ENCODE measurements at places on chromosomes 4 and X.

DNA sequence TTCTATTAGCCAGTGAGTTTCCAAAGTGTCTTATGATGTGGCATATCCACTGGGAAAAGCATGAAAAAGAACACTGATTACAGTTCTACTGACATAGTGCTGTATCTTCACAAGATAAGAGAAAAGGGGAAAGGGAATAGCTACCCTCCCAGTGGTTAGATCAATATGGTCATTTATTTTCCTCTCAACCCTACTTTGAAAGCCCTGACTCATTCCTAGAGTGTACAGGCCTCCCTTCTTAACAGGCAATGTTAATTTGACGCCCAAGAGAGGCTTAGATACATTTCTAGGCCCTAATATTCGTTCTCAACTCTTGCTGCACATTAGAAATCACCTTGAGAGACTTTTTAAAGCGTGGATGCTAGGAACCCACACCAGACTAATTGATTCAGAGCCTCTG, 20.4 kb upstream of the BRS3 start:
- no peak for DNase-seq

- no peak for DNase-seq
Measured at GRCh38 chr4:155568641-155569220, 97.9 kb upstream of the GUCY1A1 start.

GRCh38 chrX:25012433-25012735, 3.4 kb downstream of the ARX start:
- no peak for DNase-seq

DNA sequence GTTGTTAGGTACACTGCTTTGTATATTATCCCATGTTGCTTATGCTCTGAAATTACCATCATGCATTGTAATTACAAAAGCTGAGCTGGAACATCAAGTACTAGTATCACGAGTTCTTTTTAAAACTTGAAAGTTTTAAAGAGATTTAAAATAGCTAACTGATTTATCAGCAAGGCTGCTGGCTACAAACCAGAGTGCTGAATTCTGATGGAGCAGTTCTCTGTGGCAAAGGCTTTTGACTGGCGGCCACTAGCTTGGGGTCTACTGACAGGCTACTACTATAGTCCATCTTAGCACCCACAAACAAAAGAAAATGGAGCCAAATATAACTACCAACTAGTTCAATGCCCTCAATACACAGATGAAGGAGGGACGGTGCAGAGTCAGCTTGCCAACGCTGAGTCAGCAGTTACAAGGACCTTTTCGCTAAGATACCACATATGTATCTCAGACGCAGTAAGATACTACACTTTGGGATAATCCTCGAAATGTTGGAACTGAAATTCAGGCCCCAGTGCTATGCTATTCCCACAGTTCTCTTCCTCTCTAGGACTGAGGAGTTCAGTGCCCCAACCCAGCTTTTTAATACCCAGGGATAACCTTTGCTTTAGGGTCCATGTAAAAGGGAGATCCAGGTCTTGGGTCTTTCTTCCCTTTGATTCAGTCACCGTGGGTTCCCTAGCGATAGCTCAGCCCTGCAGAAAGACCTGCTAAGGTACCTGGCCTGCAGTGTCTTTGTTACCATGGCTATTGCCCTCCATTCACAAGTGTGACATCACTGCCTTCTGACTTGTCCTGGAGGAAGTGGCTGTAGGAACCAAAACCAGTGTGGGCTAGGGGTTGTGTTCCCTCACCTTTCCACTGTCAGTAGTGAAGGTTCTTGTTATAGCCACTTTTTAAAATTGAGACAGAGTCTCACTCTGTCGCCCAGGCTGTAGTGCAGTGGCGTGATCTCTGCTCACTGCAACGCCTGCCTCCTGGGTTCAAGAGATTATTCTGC, 22.8 kb downstream of the MFAP3L start:
- DNase-seq: no peak

- DNase-seq: no peak
Measured at GRCh38 chr4:26368685-26369084, 47.9 kb downstream of the RBPJ start.

DNA sequence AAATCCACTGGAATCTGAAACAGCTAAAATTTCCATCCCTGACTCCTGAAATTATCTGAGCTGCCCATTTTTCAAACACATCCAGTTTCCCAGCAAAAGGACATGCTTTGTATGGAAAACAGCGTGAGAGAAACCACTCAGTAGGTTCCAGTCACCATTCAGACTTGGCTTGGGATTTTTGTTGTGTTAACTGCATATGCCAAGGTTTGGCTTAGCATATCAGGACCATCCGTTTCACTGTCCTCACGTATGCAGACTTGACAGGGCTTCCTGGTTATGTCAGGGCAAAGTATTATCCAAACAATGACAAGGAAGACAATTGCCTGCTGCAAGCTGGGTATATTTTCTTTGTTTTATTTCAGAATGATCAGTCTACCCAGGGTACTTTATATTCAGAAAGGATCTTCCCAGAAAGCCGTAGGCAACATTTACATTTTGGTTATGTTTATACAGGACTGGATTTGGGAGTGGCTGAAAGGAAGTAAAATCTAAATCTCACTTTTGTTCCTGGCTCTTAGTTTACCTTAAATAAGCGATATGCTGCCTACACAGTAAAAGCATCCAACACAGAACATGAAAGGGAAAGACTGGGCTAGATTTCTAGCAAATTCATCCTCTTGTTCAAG, 41.3 kb upstream of the CCKAR start:
- DNase-seq: no peak

DNA sequence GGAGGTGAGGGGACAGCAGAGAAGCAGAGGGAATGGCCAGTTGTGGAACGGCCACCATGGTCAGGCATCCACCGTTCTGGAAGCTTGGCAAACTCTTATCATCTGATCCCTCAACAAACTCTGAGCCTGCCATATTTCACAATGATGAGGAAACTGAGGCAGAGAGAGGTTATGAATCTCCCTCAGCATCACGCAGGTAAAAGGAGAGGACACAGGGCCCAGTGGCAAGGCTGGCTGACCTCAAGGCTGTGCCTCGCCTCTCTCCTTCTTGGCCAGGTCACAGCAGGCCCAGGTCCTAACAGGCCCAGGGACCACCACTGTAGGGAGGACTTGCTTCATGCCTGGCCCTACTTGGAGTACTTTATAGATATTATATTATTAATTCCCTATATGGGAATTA, 242.8 kb downstream of the EVC2 start:
- no peak for DNase-seq

DNA sequence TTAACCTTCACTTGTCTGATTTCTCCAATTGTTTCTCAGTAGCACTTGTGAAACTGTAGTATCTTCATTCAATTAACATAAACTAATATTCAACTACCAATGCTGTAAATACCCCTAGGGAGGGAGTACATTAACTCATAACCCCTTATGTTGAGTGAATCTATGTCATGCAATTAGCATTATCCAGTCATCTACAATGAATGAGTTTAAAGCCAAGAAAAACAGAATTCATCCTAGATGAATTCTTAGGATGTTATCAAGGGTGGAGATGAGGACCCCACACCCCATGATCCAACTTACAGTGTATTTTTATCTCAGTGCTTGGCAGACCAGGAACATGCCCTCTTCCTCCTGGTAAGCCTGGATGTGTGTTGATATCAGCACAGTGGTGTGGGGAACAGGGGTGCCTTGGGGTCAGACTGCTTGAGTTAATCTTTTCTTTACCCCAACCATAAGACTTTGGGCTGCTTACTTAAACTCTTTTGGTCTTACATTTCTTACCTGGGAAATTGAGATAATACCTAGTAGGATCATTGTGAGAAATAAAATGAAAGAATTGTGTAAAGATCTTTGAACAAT, 62.1 kb upstream of the SCOC start:
- no peak for DNase-seq

DNA sequence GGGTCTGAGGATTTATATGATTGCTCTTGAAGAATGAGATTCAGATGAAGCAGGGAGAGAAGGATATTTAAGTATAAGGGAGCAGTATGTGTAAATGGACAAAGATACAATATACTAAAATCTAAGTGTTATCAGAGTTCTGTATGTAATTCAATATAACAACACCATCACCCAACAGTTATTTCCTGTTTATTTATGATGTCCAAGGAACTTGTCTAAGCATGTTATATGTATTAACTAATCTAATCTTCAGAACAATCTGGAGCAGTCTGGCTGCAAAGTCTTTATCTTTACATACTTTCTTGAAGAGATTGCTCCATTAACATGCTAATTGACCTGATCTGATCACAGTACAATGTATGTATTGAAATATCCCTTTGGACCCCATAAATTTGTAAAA, 203.8 kb upstream of the WDFY3 start:
- DNase-seq: no peak

- no peak for DNase-seq
Measured at GRCh38 chr4:174835536-174835935, 6.5 kb upstream of the GLRA3 start.

GRCh38 chr4:163109967-163110366, 56.7 kb downstream of the NAF1 start:
- DNase-seq: no peak

DNA sequence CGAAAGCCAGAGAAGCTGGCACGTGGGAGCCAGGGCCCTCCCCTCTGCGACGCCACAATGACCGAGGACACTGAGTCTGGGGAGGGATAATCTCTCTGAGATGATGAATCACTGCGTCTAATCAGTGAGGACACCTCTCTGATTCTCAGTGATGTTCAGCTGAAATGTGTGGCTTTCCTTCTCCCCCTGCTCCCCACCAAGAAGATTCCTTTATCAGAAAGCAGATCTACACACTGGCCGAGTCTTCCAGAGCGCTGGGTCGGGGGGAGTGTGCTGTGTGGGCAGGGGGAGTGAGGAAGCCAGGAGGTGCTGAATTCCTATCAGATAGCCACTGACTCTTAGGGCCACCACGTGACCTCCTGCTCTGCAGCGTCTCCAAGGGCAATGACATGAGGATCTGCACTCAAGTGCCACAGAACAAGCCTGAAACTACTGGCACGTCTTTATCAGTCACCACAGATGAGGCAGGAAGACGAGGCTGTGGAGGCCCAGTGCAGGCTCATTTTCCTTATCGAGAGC, 89.2 kb downstream of the GATB start:
- no peak for DNase-seq

- DNase-seq: no peak
Measured at GRCh38 chr4:55592014-55592413, at the start of gene PDCL2. Gene PDCL2 (minus strand): TSS chr4:55592245. CDS start chr4:55592109, 136 bp downstream.

All from anterior cingulate cortex (tissue), 58 donors.